Cardiac muscle cell (in vitro differentiated cells and primary cell): ENCODE measurements at places on chromosomes 6 and 20. TPM values are rescaled to one million over a fixed set of nuclear protein-coding genes. Genes with fewer than 3 reads are reported as not detected.

DNA sequence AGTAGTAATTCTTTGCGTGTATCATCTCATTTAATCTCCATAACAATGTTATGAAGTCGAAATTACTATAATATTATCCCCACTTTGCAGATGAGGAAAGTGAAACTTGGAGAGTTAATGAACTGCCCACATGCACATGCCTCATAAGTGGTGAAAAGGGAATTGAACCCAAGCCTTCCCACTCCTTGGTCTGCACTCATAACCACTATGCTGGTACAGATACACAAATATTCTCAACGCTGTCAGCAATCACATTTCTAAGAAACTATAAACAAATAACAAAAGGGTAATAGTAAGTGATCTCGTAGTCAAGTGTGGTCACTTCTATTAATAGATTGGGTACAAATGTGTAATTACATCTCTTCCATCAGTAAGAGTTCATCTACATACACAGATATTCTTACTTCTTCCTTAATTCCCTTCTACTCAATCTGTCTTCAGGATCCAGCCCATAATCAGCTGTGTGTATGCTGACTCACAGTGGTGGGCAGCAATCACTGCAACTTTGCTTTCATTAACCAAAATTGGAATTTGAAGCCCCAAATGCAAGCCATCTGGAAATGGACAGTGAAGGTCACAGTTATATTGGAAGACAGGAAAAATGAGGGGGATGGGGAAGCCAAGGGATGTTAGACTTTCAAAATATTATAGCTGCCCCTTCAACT is 6.6 kb downstream of the PRSS35 start:
- no peak overlapping the region for H3K27ac ChIP-seq
- H3K4me1 ChIP-seq: peaks cover 7% of the 10 kb centered on the region
- DNase-seq: peak; percentile 42
- H3K36me3 ChIP-seq: no peaks in the 10 kb centered on the region
- no peaks in the 10 kb centered on the region for H3K27me3 ChIP-seq
- no peak overlapping the region for H3K4me3 ChIP-seq

- no peak for DNase-seq
- no peaks in the 10 kb centered on the region for H3K36me3 ChIP-seq
- H3K4me3 ChIP-seq: no peak overlapping the region
- no peaks in the 10 kb centered on the region for H3K27me3 ChIP-seq
- peaks cover 20% of the 10 kb centered on the region for H3K4me1 ChIP-seq
- no peak overlapping the region for H3K27ac ChIP-seq
These were observed 61.8 kb upstream of the HDAC2 start for GRCh38 chr6:114032721-114033120.

DNA sequence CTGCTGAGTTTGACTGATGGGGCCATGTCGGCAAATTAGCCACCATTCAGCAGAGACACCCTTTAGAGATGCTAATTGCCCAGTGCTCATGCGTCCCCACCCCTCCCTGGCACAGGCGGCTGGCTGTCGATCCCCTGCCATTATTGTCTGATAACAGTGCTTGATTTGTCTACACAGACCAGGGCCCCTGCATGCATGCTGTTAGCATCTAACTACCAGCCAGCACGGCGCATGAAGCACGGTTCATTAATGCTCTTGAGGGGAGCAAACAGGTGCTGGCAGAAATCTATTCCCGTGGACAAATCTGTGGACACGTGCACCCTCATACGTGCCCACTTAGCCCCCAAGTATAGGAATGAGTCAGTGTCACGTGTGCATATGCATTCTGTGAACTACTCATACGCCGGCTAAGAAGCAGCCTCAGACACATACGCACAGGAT is 32.2 kb downstream of the KCNB1 start:
- no peak overlapping the region for H3K27ac ChIP-seq
- H3K27me3 ChIP-seq: no peaks in the 10 kb centered on the region

GRCh38 chr6:143399775-143400174 is 50.7 kb downstream of the ADAT2 start:
- H3K27me3 ChIP-seq: no peaks in the 10 kb centered on the region
- H3K4me1 ChIP-seq: no peaks in the 10 kb centered on the region
- no peaks in the 10 kb centered on the region for H3K36me3 ChIP-seq
- no peak overlapping the region for H3K4me3 ChIP-seq
- DNase-seq: no peak
- no peak overlapping the region for H3K27ac ChIP-seq

- no peak for DNase-seq
- H3K27ac ChIP-seq: peak overlapping the region; percentile 25
- no peaks in the 10 kb centered on the region for H3K36me3 ChIP-seq
- H3K4me1 ChIP-seq: peaks cover 40% of the 10 kb centered on the region
- H3K4me3 ChIP-seq: peak overlapping the region; percentile 87
These were observed 6.5 kb downstream of the BMP5 start for GRCh38 chr6:55868771-55869479.

GRCh38 chr6:47495954-47496545 is 18.5 kb downstream of the CD2AP start:
- H3K4me1 ChIP-seq: no peaks in the 10 kb centered on the region
- H3K36me3 ChIP-seq: no peaks in the 10 kb centered on the region
- H3K4me3 ChIP-seq: no peak overlapping the region
- no peaks in the 10 kb centered on the region for H3K27me3 ChIP-seq
- no peak overlapping the region for H3K27ac ChIP-seq

RIPPLY2 gene
- 0.49 and 1.2 TPM in 2 replicates for polyA plus RNA-seq

GRCh38 chr6:40714576-40715564 is 127.7 kb upstream of the LRFN2 start:
- H3K4me3 ChIP-seq: no peak overlapping the region
- H3K27ac ChIP-seq: no peak overlapping the region
- DNase-seq: no peak
- H3K27me3 ChIP-seq: no peaks in the 10 kb centered on the region

DNA sequence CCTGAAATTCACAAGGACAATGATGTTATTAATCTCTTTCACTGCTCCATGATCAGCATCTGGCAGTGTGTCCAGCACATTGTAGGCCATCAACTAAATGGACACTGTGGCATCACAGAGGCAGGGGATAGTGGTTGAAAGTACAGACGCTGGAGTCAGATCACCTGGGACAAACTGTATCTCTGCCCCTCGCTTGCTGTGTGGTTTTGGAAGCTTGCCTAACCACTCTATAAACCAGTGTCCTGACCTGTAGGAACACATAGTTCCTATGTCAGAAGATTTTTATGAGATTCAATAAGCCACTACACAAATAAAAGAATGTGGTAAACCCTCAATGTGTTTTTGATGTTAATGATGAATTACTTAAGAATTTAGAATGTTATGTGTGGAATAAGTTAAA is 219.3 kb upstream of the RNF217 start:
- H3K36me3 ChIP-seq: no peaks in the 10 kb centered on the region
- no peak overlapping the region for H3K4me3 ChIP-seq
- DNase-seq: no peak
- no peaks in the 10 kb centered on the region for H3K4me1 ChIP-seq
- no peaks in the 10 kb centered on the region for H3K27me3 ChIP-seq

- no peak overlapping the region for H3K27ac ChIP-seq
- H3K4me3 ChIP-seq: no peak overlapping the region
- no peaks in the 10 kb centered on the region for H3K27me3 ChIP-seq
- no peaks in the 10 kb centered on the region for H3K36me3 ChIP-seq
- DNase-seq: no peak
These were observed 150.0 kb upstream of the AHI1 start for GRCh38 chr6:135647521-135647920.

PREX1 gene
- polyA plus RNA-seq: 4.5 and 7.4 TPM in 2 replicates

LRRC73 gene
- 2.9 and 4.6 TPM in 2 replicates for polyA plus RNA-seq

OLIG3 gene
- polyA plus RNA-seq: not detected in 2 replicates

GRCh38 chr6:39225946-39226437 is 3.3 kb downstream of the KCNK5 start:
- H3K4me3 ChIP-seq: no peak overlapping the region
- no peaks in the 10 kb centered on the region for H3K36me3 ChIP-seq
- H3K27me3 ChIP-seq: peaks cover 35% of the 10 kb centered on the region
- no peaks in the 10 kb centered on the region for H3K4me1 ChIP-seq

ATXN1 gene
- 15.1 and 20.9 TPM in 2 replicates for polyA plus RNA-seq

SOX4 gene
- polyA plus RNA-seq: 29.9 and 42.2 TPM in 2 replicates

DNA sequence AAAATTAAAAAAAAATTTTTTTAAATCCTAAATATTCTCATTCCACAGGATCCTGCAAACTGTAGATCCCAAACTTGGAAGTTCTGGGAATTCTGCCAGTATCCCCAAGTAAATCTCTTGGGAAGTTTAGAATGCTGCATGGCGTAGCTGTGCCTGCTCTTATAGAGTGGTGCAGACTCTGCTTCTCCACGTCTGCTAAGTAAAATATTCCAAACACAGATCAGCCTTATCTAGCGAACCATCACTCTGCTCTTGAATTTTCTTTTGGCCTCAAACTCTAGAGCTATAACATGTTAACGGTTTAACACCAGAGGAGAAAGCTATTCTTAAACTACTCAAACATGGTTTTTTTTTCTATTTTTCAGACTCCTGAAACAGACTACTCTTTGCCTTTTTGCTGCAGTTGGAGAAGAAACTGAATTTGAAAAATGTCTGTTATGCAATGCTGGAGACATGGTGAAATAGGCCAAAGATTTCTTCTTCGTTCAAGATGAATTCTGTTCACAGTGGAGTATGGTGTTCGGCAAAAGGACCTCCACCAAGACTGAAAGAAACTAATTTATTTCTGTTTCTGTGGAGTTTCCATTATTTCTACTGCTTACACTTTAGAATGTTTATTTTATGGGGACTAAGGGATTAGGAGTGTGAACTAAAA is 138.5 kb upstream of the AKAP12 start:
- no peak overlapping the region for H3K4me3 ChIP-seq
- peaks cover 17% of the 10 kb centered on the region for H3K4me1 ChIP-seq
- H3K27me3 ChIP-seq: no peaks in the 10 kb centered on the region

ENPP1 gene
- polyA plus RNA-seq: 0.84 and 1.2 TPM in 2 replicates

CD83 gene
- polyA plus RNA-seq: 4.5 and 4.7 TPM in 2 replicates

DNA sequence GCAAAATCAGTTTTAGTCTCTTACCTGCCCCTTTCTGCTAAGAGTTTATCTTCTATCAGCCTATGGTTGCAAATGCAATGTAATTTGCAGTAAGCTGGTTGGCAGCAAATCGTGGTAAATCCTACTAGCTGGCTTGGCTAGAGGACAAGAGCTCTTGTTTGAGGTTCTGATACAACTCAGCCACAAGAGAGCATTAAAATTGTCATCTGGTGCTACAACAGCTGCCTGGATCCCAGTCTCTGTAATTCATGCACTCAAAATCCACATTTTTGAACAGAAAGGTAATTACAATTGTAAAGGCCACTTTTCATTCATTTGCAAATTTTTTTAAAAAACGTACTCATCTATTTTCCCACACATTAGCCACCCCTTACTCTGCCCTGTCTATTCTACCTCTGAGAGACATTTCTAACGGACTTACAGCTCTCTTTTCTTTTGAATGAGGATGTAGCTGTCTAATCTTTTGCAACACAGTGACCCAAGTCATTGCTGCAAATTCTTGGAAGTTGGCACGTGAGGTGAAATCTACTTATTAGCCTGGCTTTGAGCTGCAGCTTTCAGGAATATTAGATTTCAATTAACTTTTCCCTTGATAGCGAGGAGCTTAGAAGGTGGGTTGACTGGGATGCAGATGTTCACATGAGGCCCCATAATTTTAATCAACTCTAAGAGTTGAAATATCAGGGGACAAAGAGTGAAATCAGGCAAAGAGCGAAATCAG is 54.0 kb upstream of the FAM184A start:
- no peaks in the 10 kb centered on the region for H3K27me3 ChIP-seq
- H3K4me3 ChIP-seq: no peak overlapping the region
- DNase-seq: no peak
- H3K27ac ChIP-seq: no peak overlapping the region

SAMD3 gene
- not detected in 2 replicates for polyA plus RNA-seq

DNA sequence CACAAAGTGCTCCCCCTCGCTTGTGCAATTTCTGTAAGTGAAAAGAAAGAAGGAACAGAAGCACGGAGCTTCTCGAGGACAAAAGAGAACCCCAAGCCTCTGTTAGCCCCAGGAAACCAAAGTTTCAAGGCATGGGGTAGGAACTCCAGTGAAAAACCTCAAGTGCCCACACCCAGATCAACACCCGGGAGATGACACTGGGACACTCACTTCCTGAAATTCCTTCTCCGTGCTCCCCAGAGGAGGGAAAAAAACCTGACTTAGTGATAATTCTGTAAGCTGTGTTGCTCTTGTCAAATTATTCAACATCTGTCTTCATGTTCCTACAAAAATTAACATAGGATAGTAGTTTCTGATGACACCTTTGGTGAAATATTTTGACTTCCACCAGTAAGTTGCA is 4.6 kb downstream of the MDGA1 start:
- no peak for DNase-seq
- H3K27ac ChIP-seq: no peak overlapping the region
- H3K4me3 ChIP-seq: no peak overlapping the region
- H3K36me3 ChIP-seq: no peaks in the 10 kb centered on the region

- no peak overlapping the region for H3K27ac ChIP-seq
- H3K27me3 ChIP-seq: no peaks in the 10 kb centered on the region
- no peaks in the 10 kb centered on the region for H3K36me3 ChIP-seq
- H3K4me1 ChIP-seq: no peaks in the 10 kb centered on the region
- DNase-seq: peak; percentile 62
- no peak overlapping the region for H3K4me3 ChIP-seq
These were observed 37.0 kb downstream of the MAK start for GRCh38 chr6:10801224-10801848.

SLC4A11 gene
- 0.54 TPM in 1 of 2 replicates, not detected in the other for polyA plus RNA-seq

GRCh38 chr20:19121463-19121862 is 91.0 kb upstream of the SLC24A3 start:
- H3K4me1 ChIP-seq: no peaks in the 10 kb centered on the region
- no peaks in the 10 kb centered on the region for H3K27me3 ChIP-seq
- H3K27ac ChIP-seq: no peak overlapping the region
- DNase-seq: no peak
- H3K4me3 ChIP-seq: no peak overlapping the region

- H3K4me3 ChIP-seq: no peak overlapping the region
- peak; percentile 57 for DNase-seq
- peak overlapping the region; percentile 88 for H3K27ac ChIP-seq
- peaks cover 28% of the 10 kb centered on the region for H3K4me1 ChIP-seq
- peaks cover 4% of the 10 kb centered on the region for H3K36me3 ChIP-seq
These were observed 40.1 kb downstream of the ILRUN start for GRCh38 chr6:34656378-34657036.

DNA sequence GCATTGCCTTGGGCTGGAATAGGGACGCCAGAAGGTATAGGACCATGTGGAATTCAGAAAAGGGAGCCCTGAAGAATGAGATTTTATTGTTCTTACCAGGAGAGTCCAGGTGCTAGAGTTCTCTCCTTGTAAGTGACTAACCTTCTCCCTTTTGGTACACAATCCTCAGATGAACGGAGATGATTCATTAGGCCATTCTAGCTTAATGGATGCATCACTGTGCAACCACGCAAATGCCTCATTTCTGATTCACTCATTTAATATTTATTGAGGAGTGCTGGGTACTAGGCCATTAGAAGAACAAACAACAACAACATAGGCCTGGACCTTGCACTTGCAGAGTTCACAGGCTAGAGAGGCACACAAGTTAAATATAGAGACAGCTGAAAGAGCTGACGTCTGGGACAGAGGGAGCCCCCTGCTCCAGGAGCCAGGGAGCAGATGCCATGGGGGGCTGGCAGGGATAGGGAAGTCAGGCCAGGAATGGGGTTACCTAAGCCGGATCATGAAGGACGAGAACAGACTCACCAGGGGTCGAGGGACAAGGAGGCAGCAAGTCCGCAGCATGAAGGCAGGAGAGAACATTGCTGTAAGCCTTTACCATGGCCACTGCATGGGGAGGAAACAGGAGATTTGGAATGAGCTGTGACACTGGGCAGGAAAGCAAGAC is 179.5 kb upstream of the AKAP12 start:
- peaks cover 48% of the 10 kb centered on the region for H3K4me1 ChIP-seq
- peak; percentile 74 for DNase-seq
- H3K4me3 ChIP-seq: no peak overlapping the region
- H3K27me3 ChIP-seq: no peaks in the 10 kb centered on the region
- H3K27ac ChIP-seq: peak overlapping the region; percentile 81

GRCh38 chr6:39932386-39932910 is 1.8 kb downstream of the MOCS1 start:
- no peaks in the 10 kb centered on the region for H3K36me3 ChIP-seq
- no peaks in the 10 kb centered on the region for H3K27me3 ChIP-seq
- H3K4me3 ChIP-seq: no peak overlapping the region
- peaks cover 9% of the 10 kb centered on the region for H3K4me1 ChIP-seq

LY6G6F gene
- not detected in 2 replicates for polyA plus RNA-seq
